ENCODE measurements at places on chromosomes 3 and 15. TPM values are rescaled to one million over a fixed set of nuclear protein-coding genes. Genes with fewer than 3 reads are reported as not detected.

DNA sequence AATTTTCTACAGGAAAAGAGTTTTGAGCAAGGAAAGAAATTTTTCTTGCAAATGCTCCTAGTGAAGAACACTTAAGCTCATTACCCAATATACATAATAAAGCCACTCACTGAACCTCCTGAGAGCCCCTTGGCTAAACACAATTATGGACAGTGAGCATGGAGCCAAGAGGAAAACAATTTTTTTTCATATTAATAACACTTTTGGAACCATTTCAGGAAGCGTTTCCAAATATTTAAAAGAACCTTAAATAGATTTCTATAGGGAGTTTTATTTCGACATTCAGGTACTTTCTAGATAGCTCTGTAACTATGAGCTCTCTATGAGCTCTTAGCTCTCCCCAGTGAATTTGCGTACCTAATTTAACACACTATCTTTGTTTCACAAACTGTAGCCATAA, 581.1 kb downstream of the ZNF385D start:
- no peak for DNase-seq

GRCh38 chr3:98885851-98886250, 15.6 kb downstream of the DCBLD2 start:
- no peak for DNase-seq

GRCh38 chr15:71109130-71109529, 6.1 kb upstream of the THSD4 start:
- no peak for DNase-seq

DNA sequence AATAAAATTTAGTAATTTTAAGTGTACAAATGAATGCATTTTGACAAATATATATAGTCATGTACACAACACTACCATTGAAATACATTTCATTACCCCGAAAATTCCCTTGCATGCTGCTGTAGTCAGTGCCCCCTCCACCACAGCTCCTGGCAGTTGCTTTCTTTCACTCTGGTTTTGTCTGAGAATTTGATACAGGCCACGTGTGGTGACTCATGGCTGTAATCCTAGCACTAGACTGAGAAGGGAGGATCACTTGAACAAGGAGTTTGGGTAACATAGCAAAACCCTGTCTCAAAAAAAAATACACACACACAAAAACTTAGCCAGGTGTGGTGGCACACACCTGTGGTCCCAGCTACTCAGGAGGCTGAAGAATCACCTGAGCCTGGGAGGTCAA, 65.4 kb downstream of the TFRC start:
- DNase-seq, result no peak

GRCh38 chr3:115165266-115165665, 18.2 kb upstream of the ZBTB20 start:
- peak; percentile 13 for DNase-seq

DNA sequence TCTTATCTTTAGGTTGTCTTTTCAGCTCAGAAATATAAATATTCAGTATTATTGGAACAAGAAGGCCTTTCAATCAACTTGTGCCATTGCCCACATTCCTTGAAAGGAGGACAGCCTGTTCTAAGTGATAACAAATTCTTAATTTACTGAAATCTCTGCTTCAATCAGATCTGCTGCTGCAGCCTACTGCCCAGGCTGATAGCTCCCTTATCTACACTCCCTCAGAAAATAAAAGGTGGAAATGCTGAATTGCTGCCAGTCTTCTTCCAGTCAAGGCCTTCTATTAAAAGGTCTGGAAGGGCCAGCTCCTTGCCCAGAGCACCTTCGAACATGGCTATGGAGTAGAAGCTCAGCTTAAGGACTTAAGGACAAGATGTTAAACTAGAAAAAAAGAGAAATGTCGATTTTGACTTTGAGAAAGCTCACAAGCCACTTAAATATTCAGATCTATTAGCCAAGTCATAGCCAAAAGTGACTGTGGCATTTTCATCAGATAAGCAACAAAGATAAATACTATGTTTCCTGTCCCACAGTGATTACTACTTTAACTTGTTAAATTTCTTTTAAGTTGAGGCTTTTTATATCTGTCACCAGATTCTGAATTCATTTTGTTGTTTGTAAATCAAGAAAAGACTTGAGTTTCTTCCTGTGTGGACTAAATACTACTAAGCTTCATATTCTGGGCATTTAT, 480.5 kb upstream of the CBLB start:
- no peak for DNase-seq

GRCh38 chr3:43957553-43957952, 266.8 kb downstream of the ABHD5 start:
- DNase-seq, result no peak

- DNase-seq, result no peak
These were observed 100.8 kb upstream of the MME start for GRCh38 chr3:154979331-154979730.

DNA sequence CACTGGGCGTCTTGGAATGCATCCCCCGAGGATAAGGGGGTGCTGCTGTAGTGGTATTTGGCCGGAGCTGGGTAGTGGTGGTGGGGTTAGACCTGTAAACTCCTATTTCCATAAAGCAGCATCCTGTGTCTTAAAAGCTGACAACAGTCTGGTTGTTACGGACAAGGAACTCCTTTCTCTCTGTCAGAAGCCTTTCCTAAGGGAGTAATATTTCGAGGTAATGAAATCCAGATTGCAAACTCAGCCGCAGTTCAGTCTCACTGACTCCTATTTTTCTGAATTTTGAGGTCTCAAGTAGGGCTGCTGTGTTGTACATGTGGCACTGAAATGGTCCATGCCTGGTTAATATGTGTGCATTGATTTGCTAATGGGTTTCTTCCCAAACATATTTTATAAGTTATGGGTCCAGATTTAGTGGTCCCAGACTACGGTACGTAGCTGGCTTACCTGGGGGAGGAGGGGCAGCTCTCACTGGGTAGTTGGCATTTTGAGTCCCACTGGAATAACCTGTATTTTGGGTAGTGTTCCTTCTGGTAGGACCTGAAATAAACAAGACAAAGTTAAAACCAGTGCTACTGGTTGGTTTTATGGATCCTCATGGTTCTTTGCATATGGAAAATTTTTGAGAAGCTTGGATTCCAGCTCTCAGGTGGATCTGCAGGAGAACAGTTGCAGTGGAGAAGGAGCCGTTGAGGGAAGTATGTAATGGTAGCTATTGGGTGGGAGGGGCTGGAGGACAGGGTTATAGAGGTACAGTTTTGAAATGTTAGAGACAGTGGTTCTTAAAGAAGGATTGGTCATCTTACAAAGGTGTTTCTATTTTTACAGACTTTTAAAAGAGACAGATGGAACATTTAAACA, 48.6 kb upstream of the LDHAL6B start:
- no peak for DNase-seq

- no peak for DNase-seq
These were observed 14.3 kb downstream of the SUCLG2 start for GRCh38 chr3:67640023-67640660.

DNA sequence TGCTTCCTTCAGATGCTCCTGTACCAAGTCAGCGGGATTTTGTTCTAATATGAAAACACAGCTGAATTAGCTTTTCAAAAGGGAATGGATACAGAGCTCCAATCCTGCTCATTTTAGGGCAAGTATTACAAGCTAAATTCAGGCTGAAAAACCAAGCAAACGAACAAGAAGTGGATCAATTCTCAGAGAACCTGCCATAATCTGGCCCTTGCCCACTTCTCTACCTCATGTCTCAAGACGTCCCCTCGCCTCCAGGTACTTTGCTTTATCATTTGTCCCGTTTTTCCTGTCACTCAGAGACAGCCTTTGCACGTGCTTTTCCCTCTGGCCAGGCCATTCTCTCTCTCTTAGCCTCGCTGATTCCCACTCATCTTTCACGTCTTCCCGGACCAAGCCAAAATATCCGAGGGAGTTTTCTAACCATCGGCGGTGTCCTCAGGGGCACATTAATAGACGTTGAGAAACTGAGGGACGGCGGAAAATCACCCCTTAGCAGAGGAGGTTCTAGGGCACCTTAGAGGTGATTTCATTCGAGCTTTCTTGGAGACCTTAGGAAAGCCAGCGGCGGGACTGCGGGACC, 654 bp downstream of the SUSD5 start:
- no peak for DNase-seq

DNA sequence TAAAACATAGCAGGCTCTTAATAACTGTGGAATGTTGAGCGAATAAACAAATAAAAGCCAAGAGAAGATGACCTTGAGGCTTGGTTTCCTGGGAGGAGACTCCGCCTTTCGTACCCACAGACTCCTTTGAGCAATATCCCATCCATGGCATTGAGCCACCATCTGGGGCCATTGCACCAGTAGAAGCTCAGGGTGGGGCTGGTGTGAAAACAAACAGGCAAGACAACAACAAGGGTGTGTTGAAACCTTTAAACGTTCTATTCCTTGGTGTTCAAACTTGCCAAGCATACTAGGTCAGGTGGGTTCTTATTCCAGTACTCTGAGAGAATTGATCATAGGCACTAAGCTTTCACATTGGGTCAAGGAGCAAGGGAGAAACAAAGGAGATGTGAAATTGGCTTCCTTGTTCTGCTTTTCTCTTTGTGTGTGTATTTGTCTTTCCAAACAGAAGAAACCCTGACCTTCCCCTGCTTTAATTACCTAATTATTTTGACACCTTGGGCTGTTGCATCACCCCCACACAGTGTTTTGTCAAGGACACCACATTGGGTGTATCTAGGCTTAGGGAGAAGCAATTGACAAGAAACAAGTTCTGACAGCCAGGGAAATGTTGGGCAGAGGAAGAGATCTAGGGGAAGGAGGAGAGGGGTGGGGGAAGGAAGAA, 105.1 kb upstream of the BCL6 start:
- no peak for DNase-seq

GRCh38 chr15:100947760-100948429, 28.7 kb downstream of the LRRK1 start:
- no peak for DNase-seq

GRCh38 chr3:20909511-20909910, 723.5 kb upstream of the SGO1 start:
- DNase-seq, result no peak

GRCh38 chr15:62474771-62475124, 309.7 kb upstream of the C2CD4B start:
- no peak for DNase-seq

- DNase-seq, result peak; percentile 83
These were observed 9.7 kb downstream of the NTRK3 start for GRCh38 chr15:88246666-88247446.

- peak; percentile 77 for DNase-seq
These were observed 74.8 kb upstream of the NTRK3 start for GRCh38 chr15:88331291-88331690.

DNA sequence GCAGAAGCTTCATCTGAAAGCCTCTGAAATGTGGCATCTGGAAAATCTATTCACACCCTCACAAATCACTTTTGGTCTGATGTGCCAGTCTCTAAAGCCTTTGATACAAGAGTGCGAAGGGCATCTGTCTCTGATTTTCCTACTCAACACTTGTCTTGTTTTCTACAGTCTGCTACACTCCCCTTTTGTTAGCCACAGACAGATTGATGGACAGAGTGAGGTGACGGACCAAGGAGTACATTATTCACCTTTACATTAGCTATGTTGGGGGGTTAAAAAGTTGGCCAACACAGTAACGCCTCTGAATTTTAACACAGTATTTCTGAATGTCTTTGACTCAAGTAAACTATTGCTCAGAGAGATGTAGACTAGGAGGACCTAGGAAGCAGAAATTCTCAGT, 63.1 kb downstream of the TNIK start:
- no peak for DNase-seq

DNA sequence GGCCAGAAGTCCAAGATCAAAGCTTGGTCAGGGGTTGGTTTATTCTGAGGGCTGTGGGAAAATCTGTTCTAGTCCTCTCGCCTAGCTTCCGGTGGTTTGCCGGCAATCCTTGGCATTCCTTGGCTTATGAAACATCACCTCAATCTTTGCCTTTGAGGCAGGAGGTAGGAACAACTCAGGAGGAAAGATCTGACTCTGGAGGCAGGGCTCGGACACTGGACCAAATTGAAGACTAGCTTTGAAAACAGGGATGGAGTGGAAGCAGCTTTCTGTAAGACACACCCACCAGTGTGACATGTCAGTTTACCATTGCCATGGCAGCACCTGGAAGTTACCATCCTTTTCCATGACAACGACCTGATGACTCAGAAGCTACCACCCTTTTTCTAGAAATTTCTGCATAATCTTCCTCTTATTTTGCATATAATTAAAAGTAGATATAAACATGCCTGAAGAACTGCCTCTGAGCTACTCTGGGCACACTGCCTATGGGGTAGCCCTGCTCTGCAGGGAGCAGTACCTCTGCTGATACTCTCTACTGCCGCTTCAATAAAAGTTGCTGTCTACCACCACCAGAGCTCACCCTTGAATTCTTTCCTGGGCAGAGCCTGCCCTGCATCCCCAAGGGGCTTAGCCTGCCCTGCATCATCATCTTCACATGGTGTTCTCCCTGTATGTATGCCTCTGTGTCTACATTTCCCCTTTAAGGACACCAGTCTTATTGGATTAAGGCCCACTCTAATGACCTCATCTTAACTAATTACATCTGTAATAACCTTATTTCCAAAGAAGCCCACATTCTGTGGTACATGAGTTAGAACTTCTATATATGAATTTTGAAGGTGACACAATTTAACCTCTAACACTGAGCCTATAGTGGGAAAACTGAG, 38.3 kb upstream of the TM4SF4 start:
- DNase-seq, result no peak

- no peak for DNase-seq
These were observed 412.0 kb downstream of the CNTN4 start for GRCh38 chr3:2510591-2511145.

GRCh38 chr15:75232252-75232813, 25.8 kb upstream of the GOLGA6C start:
- no peak for DNase-seq

- peak; percentile 11 for DNase-seq
These were observed 15.8 kb upstream of the SAMMSON start for GRCh38 chr3:69983546-69984265.

DNA sequence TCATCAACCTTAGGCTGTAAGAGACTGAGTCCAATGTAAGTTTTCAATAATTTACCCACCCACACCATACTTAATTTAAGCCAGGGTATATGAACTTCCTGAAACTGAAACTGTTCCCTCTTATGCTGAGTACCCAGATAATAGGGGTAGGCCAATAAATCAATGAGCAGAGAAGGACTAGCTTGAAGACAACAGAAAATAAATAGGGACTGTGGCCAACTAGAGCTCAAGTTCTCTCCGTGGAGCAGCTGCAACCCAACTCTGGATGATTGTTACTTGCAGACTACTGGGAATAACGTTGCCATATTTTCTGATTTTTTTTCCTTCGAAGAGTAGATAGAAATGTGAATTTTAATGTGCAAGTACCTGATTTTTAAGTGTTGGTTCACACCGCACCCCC, 128.0 kb downstream of the ATG7 start:
- DNase-seq, result no peak

- DNase-seq, result no peak
These were observed 639.8 kb downstream of the MAGI1 start for GRCh38 chr3:65398953-65399352.

Gene CCDC54
- not detected for total RNA-seq

Gene WDR93
- not detected for total RNA-seq

Gene CCR2
- not detected for total RNA-seq

Gene SH3GL3
- not detected for total RNA-seq

Gene THSD4
- total RNA-seq, result not detected

Gene CIB2
- 1.9 TPM for total RNA-seq

Gene DPPA2
- not detected for total RNA-seq

Gene CLRN1
- total RNA-seq, result not detected

Gene SHF
- total RNA-seq, result 2.3 TPM

Gene DCLK3
- total RNA-seq, result not detected
